Spinal cord (tissue), 10 donors: ENCODE measurements at places on chromosomes 4 and X. TPM values are rescaled to one million over a fixed set of nuclear protein-coding genes. Genes with fewer than 3 reads are reported as not detected.

DNA sequence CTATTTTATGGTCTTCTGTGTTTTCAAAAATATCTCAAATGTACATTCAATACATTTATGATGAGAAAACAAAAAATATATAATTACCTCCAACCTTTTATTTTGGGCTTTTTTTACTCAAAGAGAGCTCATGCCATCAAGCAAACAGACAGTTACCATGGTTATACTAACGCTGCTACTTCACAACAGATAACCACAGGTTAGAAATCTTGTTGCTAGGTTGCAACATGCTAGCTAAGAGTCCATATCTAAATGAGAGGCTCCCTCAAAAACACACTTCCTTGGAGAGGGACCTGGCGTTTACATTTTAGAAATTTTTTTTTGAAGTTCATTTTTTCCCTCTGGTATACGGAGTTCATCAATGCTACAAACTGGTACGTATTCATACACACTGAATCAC is 44.3 kb downstream of the TBC1D9 start:
- DNase-seq, result no peak

DNA sequence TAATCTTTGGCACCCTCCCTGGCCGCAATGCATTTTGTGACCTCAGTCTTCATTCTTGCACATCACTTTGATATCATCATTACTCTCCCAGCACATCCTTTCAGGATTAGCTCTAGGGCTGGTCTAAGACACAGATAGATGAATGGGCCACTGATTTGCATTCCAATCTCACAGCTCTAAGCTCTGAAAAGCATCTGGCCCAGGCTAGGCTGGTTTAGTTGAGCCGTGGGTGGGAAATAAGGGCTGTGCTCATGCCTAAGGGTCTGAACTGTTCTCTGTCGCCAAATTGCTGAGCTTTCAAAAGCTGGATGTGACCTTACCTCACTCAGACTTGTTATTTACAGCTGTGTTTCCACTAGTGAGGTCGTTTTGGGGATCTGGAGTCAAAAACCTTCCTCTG is 30.0 kb upstream of the SLC9A7 start:
- no peak for DNase-seq

The RASGEF1B gene
- 78.6 TPM for total RNA-seq

The NOX1 gene
- total RNA-seq, result not detected

The USP26 gene
- not detected for total RNA-seq
